ENCODE measurements at places on chromosomes 3 and 15. TPM values are rescaled to one million over a fixed set of nuclear protein-coding genes. Genes with fewer than 3 reads are reported as not detected.

GOLGA8T gene
- 1.5 TPM for total RNA-seq

KNG1 gene
- not detected for total RNA-seq

DUOXA2 gene
- total RNA-seq, result not detected

GOLGA8K gene
- total RNA-seq, result 0.48 TPM

SAMMSON gene
- not detected for total RNA-seq

FOXL2NB gene
- 7.9 TPM for total RNA-seq

ZNF770 gene
- 121 TPM for total RNA-seq

SLC7A14 gene
- total RNA-seq, result 0.95 TPM

C3orf80 gene
- 1.1 TPM for total RNA-seq

FOXB1 gene
- 2.1 TPM for total RNA-seq

GOLGA6A gene
- total RNA-seq, result 3.3 TPM

HOMER2 gene
- 26.2 TPM for total RNA-seq

UTS2B gene
- not detected for total RNA-seq
